ENCODE measurements at places on chromosomes 3 and 15.

- no peak for DNase-seq
These were observed 62.5 kb downstream of the CBLB start for GRCh38 chr3:105806359-105806758.

GRCh38 chr15:57146506-57147201 is 228.2 kb downstream of the TCF12 start:
- no peak for DNase-seq

DNA sequence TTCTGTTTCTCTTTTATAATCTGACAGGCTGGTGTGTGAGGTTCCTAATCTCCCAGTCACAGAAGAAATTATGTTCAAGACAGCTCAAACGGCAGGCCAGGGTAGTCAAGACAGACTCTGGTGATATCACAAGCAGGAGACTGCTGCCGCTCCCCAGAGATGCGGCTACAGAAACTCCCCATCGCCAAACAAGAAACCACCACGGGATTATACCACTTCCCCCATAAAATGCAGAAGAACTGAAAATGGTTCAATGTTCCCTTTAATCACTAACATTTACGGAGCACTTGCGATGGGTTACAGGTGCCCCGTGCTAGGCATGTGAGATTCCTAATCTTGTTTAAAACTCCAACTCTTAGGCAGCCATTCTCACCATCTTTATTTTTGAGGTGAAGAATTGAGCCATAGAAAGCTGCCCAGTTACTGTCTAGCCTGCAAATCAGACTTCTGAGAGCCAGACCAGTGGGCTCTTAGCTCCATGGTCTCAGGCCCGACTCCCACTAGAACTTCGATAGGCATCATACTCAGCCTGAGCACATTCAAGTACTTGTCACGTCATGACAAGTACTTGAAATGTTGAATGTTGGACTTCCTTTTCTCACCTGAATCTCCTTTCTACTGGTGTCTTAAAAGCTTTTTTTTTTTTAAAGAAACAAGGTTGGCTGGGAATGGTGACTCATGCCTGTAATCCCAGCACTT is 58.4 kb downstream of the TBC1D2B start:
- no peak for DNase-seq

- no peak for DNase-seq
These were observed 98.8 kb upstream of the PLXND1 start for GRCh38 chr3:129705274-129705673.

Measured in left forelimb (tissue), 1 donor.